ENCODE measurements at places on chromosomes 4 and X. TPM values are rescaled to one million over a fixed set of nuclear protein-coding genes. Genes with fewer than 3 reads are reported as not detected.

GRCh38 chr4:152087335-152087734 is 326.5 kb upstream of the GATB start:
- DNase-seq = no peak

Gene MAGT1
- 31.8 TPM for total RNA-seq

DNA sequence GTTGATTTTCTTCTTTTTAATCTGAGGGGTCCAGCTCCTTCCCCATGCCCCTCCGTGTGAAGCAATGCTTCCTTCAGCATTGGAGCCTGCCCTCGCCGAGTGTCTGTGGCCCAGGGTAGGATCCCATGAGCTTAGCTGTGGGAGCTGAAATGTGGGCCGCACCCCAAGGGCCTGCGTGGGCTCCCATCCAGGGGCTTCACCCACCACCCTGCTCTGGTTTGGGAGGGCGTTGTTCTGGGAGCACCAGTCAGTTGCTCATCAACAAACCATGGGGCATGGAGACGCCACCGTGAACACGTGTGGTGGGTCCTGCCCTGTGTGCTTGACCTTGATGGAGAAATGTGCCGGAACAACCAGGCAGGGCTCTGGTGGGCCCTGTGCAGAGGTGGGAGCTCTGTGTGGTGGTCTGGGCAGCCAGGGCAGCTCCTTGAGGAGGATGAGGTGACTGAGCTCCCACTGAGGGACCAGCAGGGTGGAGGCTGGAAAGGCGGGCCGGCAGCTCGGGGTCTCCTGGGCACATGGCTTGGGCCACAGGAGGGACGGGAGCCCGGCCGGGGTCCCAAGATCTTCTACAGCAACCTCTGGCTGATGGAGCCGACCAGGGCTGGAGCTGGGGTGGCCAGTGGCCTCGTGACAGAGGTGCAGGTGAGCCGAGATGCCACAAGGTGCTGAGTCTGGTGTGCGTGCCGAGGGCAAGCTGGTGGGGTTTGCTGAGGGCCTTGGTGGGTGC is 39.6 kb upstream of the NKX1-1 start:
- no peak for DNase-seq

DNA sequence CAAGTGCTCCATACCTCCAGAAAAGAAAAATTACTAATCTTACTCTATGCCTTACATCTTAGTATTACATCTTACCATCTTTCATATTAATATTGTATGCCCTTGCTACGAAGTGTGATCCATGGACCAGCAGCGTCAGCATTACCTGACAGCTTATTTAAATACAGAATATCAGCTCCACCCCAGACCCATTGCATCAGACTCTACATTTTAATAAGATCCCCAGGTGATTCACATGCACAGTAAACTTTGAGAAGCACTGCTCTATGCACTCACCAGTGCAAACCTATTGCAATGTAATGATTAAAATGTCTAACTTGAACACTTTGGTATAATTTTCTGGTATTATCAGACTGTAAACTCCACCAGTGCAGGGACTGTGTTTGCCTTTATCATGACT is 14.1 kb upstream of the SH3D19 start:
- no peak for DNase-seq

DNA sequence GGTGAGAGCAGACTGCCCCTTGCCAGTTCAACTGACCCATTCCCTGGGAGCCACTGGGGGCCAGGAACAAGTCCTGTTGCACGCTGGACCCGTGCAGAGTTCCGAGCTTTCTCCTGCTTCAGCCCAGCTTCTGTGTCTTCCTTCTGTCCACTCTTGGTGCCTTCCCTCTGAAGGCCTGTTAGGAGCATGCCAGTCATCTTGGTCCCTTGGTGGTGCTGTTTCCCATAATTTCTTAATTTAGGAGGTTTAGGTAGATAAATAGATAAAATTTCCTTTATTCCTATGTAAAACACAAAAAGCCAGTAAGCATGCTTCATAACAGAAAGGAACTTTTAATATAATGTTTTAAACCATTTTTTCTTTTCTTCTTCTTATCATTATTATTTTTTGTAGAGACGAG is 672.7 kb downstream of the CCSER1 start:
- DNase-seq = no peak

- no peak for DNase-seq
Observed at GRCh38 chrX:17214962-17215361, 160.0 kb upstream of the NHS start.

- no peak for DNase-seq
Observed at GRCh38 chr4:138085736-138086305, 156.3 kb downstream of the SLC7A11 start.

- no peak for DNase-seq
Observed at GRCh38 chrX:149010013-149010852, 494.9 kb downstream of the IDS start.

GRCh38 chr4:52376132-52376704 is 282.9 kb downstream of the USP46 start:
- DNase-seq = no peak

Gene THAP6
- total RNA-seq = 7.3 TPM

GRCh38 chr4:24796620-24797019 is 1.2 kb downstream of the SOD3 start:
- no peak for DNase-seq

Gene HTN1
- total RNA-seq = not detected

Gene NUP62CL
- 12.1 TPM for total RNA-seq

GRCh38 chrX:70172221-70172620 is 5.1 kb upstream of the DGAT2L6 start:
- no peak for DNase-seq

DNA sequence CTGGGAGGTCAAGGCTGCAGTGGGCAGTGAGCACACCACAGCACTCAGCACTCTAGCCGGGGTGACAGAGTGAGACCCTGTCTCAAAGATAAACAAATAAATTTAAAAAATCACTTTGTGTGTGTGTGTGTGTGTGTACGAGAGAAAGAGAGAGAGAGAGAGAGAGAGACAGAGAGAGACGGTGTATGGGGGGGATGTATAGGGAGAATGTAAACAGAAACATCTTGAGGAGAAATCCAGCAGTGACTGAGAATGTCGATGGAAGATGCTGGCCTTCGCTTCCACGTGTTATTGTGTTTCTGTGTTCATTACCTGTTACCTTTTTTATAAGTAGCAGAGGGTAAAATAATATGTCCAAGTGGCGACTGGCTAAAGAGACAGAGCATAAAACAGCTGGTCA is 23.6 kb upstream of the RBPJ start:
- no peak for DNase-seq

Gene TMPRSS11E
- not detected for total RNA-seq

- peak; percentile 48 for DNase-seq
Observed at GRCh38 chrX:12894074-12895030, 12.1 kb upstream of the TLR8 start.

Gene DKK2
- total RNA-seq = under 0.01 TPM

Gene C4orf54
- total RNA-seq = not detected

Gene DMP1
- not detected for total RNA-seq

GRCh38 chr4:36000941-36001557 is 243.3 kb downstream of the ARAP2 start:
- no peak for DNase-seq

- DNase-seq = no peak
Observed at GRCh38 chr4:175091649-175092048, 173.5 kb downstream of the ADAM29 start.

DNA sequence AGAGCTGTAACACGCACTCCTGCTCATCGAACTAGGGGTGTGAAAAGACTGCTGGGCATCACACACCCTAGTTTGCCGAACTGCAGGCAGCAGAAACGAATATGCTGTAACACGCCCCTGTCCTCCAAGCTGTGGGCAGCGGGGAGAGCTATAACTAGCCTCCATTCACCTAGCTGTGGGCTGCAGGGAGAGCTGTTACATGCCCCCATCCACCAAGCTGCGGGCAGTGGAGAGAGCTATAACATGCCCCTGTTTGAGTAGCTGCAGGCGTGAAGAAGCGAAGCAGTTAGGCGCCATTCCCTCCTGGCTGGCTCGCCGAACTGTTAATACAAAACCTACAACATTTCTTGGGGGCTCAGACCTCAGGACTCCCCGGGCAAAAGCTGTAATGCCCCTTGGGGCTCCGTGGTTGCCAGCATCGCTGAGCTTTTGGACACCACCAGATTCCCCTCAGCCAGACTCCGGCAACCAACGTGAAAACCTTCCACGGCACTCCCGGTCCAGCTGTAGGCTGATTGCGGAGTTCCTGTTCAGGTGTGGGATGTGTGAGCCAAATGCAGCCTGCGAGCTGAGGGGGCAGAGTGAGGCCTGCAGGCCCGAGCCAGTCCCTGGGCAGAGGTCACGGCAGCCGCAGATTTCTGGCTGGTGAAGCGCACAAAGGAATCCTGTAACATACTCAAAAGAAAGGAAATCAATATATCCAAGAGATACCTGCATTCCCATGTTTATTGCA is 41.1 kb upstream of the ANKRD17 start:
- no peak for DNase-seq

GRCh38 chr4:140695483-140695882 is 60.7 kb downstream of the TBC1D9 start:
- no peak for DNase-seq

- no peak for DNase-seq
Observed at GRCh38 chr4:72531322-72531721, 37.7 kb downstream of the ADAMTS3 start.

Gene APLN
- total RNA-seq = not detected

DNA sequence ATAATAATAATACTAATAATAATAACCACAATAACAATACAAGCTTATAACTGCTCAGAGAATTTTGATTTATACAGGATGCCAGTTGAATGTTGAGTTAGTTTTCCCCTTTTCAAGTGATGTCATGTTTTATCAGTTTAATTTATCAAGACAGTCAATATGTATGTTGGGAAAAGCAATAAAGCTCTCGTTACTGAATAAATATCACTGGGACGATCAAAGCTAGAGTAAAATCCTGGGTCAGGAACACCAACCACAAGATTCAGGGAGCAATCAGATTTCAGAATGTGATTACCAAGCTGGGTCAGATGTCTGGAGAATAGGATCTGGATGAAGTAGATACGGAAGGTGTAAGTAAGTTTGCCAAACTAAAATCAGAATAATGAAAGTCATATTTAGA is 179.6 kb downstream of the GRID2 start:
- DNase-seq = no peak

- no peak for DNase-seq
Observed at GRCh38 chr4:76363556-76364290, 57.2 kb downstream of the STBD1 start.

DNA sequence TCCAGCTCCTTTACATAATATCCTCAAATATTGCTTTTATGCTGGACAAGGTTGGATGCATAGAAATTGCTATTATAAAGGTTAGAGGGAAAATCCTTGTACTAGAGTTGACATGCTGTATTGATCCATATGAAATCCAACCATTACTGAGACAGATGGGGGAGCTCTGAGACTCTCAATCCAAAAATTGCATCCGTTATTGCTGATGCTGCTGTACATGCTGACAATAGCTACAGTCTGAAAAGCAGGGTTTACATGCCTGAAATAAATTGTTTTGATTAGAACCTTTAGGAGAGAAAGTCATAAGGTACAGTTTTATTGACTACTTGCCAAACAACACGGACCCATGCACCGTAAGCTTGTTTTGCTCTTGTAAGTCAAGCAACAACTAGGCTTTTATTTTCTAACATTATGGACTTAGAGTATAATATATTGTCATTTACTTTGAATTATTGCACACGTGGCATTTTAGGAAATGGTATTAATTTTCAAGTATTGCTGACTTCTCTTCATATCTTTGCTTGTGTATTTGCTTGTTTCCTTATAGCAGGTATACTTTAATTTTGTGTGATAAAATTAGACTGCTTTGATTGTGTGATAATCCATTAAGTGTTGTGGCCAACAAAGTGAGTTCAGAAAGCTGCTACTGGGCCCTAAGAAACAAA is 1365.2 kb downstream of the STIM2 start:
- DNase-seq = no peak

- no peak for DNase-seq
Observed at GRCh38 chr4:38065176-38065575, 105.0 kb downstream of the PTTG2 start.

GRCh38 chr4:150302553-150302952 is 224.3 kb downstream of the DCLK2 start:
- no peak for DNase-seq

- no peak for DNase-seq
Observed at GRCh38 chrX:119640731-119641170, 34.5 kb upstream of the NKRF start.

- DNase-seq = no peak
Observed at GRCh38 chr4:180054291-180054690, 2188.9 kb upstream of the TENM3 start.

GRCh38 chr4:175784986-175785525 is 27.0 kb downstream of the GPM6A start:
- DNase-seq = no peak

GRCh38 chr4:110196206-110196870 is 2.1 kb downstream of the ELOVL6 start:
- DNase-seq = peak; percentile 41

Gene TENM3
- total RNA-seq = not detected

GRCh38 chr4:39587881-39588280 is 50.8 kb downstream of the SMIM14 start:
- DNase-seq = no peak

GRCh38 chr4:120056246-120056645 is 10.4 kb downstream of the MAD2L1 start:
- no peak for DNase-seq

DNA sequence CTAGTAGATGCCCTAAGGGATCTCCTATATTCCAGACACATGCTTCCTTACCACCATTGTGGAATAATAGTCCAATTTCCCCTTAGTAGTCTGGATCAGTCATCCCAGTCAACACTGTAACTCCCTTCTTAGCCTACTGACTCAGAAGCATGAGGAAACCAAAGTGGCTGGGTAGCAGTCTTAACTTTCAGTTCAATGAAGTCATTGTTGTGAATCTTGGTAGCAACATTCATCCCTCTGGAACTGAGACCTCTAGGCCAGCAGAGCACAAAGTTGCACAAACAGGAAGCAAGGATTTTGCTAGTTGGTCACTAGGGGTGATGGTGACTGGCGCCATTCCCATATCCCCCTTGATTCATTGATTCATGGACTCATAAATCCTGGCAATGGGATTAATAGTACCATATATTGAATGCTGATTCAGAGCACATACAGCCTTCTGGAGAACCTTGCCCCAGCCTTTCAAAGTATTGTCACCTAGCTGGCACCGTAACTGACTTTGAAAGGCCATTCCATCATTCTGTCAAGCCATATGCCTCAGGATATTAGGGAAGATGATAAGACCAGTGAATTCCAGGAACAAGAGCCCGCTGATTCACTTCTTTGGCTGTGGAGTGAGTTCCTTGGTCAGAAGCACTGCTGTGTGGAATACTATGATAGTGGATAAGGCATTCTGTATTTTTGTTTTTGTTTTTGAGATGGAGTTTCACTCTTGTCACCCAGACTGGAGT is 19.7 kb upstream of the GPAT3 start:
- no peak for DNase-seq

GRCh38 chr4:53459548-53459947 is 82.1 kb downstream of the FIP1L1 start:
- no peak for DNase-seq

GRCh38 chr4:11596989-11597388 is 168.3 kb upstream of the HS3ST1 start:
- no peak for DNase-seq

GRCh38 chrX:9310616-9311015 is 154.2 kb upstream of the TBL1X start:
- no peak for DNase-seq

Gene CDX4
- not detected for total RNA-seq

Gene CLIC2
- 11.3 TPM for total RNA-seq

Gene SMAD1
- 31.8 TPM for total RNA-seq

Gene FGF13
- total RNA-seq = under 0.01 TPM

- no peak for DNase-seq
Observed at GRCh38 chr4:156606554-156607477, 364.8 kb downstream of the PDGFC start.

All from hematopoietic multipotent progenitor cell (in vitro differentiated cells).